Midbrain (tissue), 1 donor: ENCODE measurements at places on chromosomes 1 and 21.

GRCh38 chr21:41282412-41282811, 34.2 kb upstream of the FAM3B start:
- no peak for DNase-seq

DNA sequence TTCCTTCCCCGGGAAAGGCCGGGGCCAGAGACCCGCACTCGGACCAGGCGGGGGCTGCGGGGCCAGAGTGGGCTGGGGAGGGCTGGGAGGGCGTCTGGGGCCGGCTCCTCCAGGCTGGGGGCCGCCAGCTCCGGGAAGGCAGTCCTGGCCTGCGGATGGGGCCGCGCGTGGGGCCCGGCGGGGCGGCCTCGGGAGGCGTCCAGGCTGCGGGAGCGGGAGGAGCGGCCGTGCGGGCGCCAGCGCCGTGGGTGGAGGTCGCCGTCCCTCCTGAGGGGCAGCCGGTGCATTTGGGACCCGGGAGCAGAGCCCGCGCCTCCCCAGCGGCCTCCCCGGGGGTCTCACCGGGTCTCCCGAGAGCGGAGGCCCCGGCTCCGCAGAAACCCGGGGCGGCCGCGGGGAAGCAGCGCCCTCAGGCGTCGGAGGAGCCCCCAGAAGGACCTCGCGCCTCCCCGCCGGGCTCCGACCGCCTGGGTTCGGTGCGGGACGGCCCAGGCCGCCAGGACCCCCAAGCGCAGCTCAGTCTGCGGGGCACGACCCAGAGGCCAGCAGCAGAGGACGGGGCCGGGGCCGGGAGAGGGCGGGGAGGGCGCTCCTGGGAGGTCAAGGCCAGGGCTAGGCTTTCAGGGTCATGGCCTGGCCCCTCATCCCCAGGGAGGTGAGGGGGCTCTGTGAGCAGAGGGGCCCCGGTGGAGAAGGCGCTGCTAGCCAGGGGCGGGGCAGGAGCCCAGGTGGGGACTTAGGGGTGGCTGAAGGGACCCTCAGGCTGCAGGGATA, 7.2 kb upstream of the SLX9 start:
- DNase-seq: peak; percentile 4

GRCh38 chr1:111490220-111490619, 13.2 kb downstream of the ADORA3 start:
- DNase-seq: no peak

DNA sequence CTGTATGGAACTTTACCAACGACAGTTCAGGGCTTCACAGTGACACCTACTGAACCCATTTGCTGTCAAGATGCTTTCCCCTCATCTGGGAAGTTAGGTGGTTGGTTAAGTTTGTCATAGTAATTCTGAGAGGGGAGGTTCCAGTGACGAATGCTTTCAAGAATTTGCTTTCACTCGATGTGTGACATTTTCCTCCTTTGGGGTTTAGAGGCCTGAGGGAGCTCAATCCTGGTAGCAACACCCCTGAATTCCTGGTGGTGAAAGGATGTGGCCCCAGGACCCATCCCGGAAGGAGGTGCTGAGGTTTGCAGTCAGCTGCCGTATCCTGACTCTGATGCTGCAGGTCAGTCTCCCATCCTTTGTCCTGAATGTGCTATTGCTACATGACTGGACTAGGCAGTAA, 2.8 kb downstream of the PIGV start:
- no peak for DNase-seq

- DNase-seq: no peak
Measured at GRCh38 chr21:46416551-46416950, 42.1 kb upstream of the DIP2A start.

- DNase-seq: no peak
Measured at GRCh38 chr1:200708769-200709168, 29.9 kb upstream of the CAMSAP2 start.

DNA sequence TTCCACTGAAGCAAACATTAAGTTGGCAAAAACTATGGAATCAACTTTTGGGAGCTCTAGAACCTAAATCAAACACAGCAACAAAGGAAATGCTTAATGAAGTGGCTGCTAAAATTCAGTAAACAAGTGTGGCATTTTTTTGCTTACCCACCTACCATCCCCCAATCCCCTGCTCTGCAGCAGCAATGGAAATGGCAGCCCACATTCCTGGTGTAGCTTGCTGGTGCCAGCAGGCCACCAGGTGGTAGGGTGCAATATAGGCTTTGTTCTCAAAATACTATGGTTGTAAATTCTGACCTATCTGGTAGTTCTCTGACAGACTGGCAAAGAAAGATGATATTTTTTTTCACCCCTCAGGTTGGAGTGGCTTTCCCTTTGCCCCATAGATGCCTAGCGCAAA, 42.8 kb downstream of the SHCBP1L start:
- DNase-seq: no peak

GRCh38 chr1:11384170-11384554, 94.8 kb upstream of the DISP3 start:
- DNase-seq: no peak

DNA sequence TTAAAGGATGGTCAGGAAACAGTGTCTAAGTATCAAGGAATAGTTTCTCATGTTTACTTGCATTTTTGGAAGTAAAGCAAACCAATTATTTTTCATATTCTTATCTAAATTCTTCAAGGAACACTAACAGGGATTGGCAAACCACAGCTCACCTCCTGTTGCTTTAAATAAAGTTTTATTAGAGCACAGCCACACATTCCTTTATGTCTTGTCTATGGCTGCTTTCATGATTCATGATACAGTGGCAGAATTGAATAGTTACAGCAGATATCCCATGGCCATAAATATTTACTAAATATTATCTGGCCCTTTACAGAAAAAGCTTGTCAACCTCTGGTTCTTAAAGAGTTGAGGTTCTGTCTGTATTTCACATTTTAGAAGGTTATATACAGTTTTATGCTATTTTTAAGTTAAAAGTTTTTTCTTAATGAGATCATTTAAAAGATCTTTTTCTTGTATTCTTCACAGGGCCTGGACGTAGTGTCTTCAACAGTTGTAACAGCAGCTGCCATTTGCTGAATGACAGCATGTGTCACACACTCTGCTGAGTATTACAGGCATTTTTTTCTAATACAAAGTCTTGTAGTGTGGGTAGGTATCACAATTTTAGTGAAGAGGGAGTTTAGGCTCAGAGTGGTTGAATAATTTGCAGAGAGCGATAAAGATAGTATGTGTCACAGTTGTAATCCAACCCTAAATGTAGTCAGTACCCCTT, 2.6 kb downstream of the ZNF691 start:
- DNase-seq: no peak
